ENCODE measurements at places on chromosomes 2 and 18.

DNA sequence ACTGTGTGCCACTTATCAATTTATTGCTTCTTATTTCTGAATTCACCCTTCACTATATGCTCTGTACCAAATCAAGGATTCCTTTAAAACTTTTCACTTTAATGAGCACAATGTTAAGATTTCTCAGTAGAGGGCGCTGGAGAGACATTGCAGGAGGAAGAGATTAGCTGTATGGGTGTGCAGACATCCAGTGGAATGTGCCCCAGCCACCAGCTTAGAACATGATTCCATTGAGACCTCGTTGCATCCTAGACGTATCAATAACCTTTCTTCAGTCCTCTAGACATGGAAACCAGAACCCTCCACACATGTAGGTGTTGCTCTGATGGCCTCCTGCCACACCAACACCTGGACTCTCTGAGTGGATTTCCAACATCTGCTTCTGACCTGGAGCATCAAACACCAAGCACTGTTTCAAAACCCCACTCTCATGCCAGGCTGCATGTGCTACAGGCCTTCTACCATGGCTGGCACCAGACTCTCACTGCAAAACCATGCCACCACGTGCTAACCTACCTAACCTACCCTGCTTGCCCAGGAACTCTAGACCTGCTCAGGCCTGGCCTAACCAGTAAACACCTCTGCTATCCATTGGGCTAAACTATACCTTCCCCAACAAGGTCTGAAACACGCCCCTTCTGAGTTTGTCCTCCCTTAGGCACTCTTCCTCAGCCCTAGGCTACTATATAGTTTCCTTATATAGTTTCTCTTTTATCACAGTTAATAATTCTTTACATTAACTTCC, 633.2 kb upstream of the PKDCC start:
- peak; percentile 14 for DNase-seq

- no peak for DNase-seq
These were observed 114.6 kb downstream of the VIT start for GRCh38 chr2:36811071-36811470.

GRCh38 chr18:45617284-45617683, 2.0 kb downstream of the SLC14A2 start:
- DNase-seq = no peak

DNA sequence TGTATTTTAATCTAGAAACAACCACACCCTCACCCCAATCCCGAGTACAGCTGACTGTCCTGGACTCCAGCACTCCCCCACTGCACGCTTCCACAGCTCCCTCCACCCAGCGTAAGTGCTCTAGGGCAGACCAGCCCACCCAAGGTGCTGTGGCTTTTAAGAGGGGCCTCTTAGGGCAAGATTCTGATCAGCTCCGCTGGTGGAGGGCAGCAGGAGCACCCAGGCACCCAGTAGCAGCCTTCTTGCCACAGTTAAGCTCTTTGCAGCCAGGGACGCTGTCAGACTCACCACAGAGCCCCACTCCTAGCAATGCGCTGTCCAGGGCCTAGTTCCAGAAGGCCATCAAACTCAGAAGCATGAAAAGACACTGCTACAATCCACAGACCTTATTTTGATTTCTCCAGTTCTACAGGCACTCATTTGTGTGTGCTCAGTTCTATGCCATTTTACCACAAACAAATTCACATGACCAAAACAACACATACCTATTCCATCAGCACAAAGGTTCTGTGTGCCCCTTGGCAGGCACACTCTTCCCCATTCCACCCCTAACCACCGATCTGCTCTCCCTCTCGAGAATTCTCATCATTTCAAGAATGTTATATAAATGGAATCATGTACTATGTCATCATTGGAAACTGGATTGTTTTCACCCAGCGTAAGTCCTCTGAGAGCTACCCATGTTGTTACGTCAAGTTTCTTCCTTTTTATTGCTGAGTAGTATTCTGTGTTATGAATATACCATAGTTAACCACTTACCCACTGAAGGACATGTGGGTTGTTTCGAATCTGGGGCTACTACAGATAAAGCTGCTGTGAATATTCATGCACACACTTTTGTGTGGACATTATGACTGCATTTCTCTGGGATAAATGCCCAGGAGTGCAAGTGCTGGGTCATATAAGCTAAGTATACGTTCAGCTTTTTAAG, 40.4 kb downstream of the PTPN2 start:
- no peak for DNase-seq

DNA sequence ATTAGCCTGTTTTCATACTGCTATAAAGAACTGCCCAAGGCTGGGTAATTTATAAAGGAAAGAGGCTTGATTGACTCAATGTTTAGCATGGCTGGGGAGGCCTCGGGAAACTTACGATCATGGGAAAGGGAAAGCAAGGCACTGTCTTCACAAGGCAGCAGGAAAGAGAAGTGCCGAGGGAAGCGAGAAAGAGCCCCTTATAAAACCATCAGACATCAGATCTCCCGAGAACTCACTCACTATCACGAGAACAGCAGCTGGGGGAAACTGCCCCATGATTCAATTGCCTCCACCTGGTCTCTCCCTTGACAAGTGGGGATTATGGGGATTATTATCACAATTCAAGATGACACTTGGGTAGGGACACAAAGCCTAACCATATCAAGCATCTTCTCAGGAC, 23.3 kb downstream of the RHOB start:
- no peak for DNase-seq

DNA sequence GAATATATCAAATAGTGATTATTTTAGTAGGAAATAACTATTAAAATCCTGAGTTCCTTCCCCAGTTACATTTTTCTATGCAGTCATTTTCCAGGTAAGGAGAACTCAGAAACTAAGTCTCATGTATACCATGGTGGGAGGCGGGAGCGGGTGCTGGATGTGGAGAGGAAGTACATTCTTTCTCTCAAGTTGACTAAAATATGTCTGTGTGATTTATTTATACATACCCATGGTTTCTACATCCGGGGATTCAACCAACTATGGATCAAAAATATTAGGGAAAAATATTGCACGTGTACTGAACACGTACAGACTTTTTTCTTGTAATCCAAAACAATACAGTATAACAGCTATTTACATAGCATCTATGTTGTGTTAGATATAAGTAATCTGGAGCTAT, 6.8 kb downstream of the ZCCHC2 start:
- DNase-seq = no peak

- DNase-seq = no peak
These were observed 1325.4 kb upstream of the ZEB2 start for GRCh38 chr2:145845207-145845894.

DNA sequence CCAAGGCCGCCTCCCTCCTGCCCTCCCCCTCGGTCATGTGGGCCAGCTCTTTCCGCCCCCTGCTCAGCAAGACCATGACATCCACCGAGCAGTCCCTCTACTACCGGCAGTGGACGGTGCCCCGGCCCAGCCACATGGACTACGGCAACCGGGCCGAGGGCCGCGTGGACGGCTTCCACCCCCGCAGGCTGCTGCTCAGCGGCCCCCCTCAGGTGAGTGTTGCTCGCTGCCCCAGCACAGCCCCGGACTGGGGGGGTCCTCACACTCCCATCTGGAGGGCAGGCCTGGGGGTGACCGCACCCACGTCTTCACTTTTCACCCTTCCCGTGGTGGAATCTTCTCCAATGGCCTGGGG, 51.3 kb downstream of the NTSR2 start:
- DNase-seq = no peak

- no peak for DNase-seq
These were observed 10.6 kb downstream of the SCG2 start for GRCh38 chr2:223591596-223591995.

DNA sequence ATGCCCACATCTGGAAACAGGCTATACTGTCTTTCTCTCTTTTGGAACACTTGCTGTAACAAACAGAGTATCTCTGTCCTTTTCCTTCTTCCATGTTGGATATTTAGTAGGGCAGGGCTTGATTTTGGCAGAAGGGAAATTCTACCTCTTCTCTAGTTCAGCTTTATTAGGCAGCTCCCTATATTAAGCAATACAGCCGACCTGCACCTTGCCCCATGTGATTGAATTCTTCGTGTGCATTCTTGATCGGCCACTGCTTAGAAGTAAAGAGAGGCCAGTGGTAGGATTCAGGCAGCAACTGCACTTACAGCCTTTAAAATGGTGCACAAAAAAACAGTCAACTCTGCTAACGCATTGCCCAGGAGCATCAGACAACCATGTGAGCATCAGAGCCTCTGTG, 31.3 kb upstream of the FIGN start:
- no peak for DNase-seq

GRCh38 chr2:238846378-238846627, 1.6 kb upstream of the TWIST2 start:
- DNase-seq = no peak

- DNase-seq = no peak
These were observed 122.1 kb downstream of the PKP4 start for GRCh38 chr2:158578703-158579330.

- peak; percentile 60 for DNase-seq
These were observed 181.4 kb downstream of the SMAD2 start for GRCh38 chr18:47748847-47749599.

- no peak for DNase-seq
These were observed 44.5 kb downstream of the COL3A1 start for GRCh38 chr2:189018631-189019030.

DNA sequence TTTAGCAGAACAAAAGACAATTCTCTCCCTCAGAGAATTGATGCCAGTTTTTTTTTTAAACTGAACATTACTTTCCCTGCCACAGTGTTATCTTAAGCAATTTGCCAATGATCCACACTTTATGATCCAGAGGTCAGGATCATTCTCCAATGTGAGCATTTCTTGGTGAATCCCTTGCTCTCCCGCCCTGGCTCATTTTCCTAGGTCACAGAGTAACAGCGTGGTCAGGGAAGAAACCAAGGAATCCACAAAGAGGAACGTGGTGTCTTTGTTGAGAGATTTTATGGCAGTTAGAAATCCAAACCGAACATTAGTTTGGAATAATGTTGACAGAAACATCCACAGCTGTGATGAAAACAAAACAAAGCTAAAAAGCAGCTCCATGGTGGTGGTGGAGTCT, 250.3 kb downstream of the TTC32 start:
- DNase-seq = no peak

DNA sequence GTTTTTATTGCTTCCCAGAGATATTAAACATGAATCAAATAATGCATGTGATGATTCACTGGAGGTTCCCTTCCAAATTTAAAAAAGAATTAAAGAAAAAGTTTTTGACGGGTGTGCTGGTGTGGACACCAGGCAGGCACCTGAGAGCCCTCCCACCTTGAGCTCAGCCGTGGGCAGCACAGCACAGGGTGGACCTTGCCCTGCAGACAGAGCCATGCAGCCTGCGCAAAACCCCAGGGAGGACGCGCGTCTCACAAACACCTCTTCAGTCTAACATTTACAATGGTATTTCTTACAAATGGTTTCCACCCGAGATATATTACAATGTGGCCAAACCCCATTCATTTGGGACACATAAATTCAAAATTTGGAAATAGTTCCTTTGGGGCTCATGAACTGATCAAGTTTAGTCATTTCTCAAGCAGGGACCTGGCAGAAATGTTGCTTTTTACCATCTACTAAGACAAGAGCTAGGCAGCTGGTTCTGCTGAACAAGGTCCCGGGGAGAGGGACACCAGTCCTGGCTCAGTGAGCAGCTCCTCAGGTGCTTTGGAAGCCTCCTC, 45.4 kb downstream of the ODC1 start:
- no peak for DNase-seq

GRCh38 chr2:41992671-41993434, 55.0 kb upstream of the PKDCC start:
- no peak for DNase-seq

- DNase-seq = peak; percentile 1
These were observed 158.9 kb downstream of the MSH2 start for GRCh38 chr2:47561906-47562305.

DNA sequence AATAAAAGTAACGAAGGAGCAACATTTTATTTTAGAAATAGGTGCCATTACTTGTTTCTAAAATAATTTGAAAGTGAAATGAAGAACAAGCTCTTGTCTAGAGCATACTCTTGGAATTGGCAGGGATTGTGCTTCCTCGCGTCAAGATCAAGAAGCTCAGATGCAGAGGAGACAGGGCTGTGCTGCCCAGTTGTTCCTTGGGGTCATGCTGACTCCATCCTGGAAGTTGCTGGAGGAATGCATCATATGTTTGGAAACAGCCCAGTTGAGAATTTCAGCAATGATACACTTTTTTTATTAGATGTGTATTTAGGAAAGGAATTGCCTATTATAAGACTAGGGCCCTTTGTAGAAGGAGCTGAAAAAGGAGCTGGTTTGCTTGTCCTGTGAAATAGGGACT, 17.2 kb downstream of the LTBP1 start:
- DNase-seq = no peak

GRCh38 chr2:64318476-64318748, 135.6 kb upstream of the LGALSL start:
- no peak for DNase-seq

DNA sequence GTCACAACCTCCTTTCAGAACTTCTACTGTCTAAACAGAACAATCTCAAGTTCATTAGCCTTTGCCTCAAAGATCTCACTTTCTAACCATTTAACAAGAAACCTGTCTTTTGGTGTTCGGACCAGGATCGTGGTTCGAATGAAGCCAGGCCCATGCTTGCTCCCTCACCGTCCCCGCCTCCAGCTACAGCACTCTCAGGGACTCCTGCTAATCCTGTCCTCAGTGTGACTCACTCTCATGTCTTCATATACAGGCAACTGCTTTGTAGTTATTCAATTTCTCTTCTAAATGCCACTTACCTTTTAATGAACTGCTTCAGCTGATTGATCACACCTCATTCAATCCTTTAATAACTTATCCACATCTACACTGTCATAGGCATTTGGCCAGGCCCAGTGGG, 15.8 kb downstream of the SERTAD2 start:
- no peak for DNase-seq

DNA sequence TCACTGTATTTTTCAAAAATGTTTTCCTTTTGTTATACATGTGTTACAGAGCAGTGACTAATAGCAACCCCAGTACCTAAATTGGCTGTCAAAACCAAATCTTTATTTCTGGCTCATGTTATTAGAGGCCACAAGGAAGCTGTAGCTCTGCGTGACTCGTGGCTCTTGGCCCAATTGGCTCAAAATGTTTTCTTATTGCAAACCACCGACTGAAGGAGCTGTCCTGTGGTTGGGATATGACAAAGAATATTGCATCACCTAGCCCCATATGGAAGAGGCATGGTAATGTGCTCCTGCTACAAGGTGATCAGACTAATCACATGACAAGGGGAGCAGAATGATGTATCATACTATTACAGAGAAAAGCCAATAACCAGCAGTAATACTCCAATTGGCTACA, 1058.5 kb downstream of the CBLN2 start:
- no peak for DNase-seq

- peak; percentile 15 for DNase-seq
These were observed 26.1 kb upstream of the REG3G start for GRCh38 chr2:78999406-78999805.

Data from T47D (cell line).